ENCODE measurements at places on chromosomes 12 and 14.

- peak; percentile 35 for DNase-seq
Observed at GRCh38 chr12:92608151-92609091, 94.4 kb upstream of the PLEKHG7 start.

- no peak for DNase-seq
Observed at GRCh38 chr12:41061192-41061591, 126.9 kb upstream of the PDZRN4 start.

DNA sequence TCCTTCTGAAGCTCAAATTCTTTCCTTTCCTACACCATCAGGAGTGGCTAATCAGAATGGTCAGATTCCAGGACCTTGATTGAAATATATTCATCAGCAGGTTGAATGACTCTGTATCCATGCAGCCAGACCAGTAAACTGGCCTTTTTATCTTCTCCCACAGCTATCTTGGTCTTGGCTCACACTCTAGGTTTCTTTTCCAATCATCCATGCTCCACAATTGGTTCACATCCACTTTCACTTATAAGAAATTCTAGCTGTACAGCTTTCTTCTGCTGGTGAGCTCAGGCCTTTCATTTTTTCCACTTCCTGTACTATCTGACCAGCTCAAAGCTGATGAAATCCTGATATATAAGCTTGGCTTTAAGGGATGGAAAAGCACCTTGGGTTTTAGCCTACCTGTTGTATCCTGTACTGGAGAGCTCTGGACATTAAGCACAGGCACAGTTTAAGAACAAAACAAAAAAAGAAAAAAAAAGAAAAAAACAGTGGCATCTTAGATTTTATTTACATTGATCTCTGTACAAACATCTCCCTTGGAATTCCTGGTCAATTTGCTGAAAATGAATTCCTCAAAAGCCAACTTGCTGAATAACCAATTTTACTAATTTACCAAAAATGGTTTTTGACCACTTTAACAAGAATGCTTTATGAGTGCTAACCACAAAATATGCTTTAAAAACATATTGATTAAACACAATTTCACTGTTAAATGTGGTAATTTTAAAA, 91.6 kb upstream of the PAWR start:
- DNase-seq: no peak

DNA sequence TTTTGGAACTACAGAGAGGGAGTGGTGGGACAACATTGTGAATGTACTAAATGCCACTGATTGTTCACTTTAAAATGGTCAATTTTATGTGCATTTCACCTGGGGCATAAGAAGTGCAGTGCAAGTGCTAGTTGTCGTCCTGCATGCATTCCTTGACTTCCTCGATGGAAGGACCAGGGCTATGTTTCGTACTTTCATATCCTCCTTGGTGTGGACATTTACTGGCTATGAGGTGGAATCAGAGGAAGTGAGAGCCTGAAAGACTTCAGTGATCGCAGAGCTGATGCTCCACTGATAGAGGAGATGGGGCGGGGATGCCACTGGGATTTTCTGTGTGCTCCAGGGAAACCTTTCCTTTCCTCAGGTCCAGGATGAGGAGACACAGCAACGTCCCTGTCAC, 54.1 kb upstream of the DDX11 start:
- no peak for DNase-seq

DNA sequence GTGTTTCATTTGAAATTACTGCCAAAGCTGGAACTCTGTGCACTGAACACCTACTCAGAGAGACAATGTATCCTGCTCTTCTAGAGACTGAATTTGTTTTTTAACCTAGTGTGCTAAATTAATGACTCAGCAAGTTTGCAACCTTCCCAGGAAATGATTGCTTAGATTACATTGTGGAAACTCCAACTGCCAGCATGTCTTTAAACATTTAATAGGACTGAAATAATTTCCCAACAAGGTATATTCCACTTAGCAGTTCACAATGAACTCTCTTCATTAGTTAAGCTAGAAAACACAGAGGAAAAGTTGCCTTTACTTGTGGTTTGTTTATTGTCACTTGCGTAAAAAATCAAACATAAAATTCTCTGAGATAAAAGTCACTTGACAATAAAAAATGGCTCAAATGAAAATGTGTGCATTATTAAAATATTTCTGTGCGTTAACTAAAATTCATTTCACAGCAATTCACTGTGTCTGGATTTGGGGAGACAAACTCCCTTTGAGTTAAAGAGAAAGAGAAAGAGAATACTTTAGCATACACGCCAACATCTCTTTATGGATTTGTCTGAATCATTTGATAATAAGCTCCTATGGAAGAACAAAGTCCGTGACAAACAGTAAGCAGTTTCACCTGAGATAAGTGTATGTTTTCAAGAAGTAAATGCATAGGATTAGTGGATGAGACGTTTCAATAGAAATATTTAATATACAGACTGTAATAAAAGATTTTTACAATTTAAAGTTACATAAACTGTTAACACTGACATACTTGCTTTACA, 284.0 kb downstream of the PRKD1 start:
- peak; percentile 17 for DNase-seq

GRCh38 chr12:94525951-94526350, 66.3 kb upstream of the CEP83 start:
- no peak for DNase-seq

DNA sequence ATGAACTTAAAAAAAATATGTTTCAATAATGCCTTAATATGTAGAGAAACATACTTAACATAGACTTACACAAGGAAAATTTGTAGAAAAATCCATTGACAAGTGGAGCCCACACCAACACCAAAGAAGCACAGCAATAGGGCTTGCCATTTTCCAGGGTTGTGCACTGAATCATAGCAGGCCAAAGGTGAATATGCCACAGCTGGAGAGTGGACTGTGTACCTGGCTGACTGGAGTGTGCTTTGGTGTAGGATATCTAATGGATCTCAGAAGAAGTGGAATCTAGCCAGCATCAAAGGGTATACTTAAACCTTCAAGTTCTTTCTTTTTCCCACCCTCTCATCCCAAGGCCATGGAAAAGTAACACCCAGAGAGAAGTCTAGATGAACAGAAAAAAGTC, 4.8 kb downstream of the RPL10L start:
- no peak for DNase-seq

- DNase-seq: no peak
Observed at GRCh38 chr14:95361373-95362137, 41.8 kb upstream of the CLMN start.

DNA sequence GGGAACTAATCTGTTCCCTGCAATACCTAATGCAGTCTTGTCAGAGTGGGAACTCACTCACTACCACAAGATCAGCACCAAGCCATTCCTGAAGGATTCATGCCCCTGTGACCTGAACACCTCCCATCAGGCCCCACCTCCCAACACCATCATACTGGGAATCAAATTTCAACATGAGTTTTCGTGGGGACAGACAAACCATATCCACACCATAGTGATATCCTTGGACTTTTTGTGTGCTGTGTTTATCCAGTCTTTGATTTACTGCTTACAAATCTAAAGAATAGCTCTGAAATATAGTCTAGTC, 243.5 kb downstream of the FBXL14 start:
- DNase-seq: no peak

DNA sequence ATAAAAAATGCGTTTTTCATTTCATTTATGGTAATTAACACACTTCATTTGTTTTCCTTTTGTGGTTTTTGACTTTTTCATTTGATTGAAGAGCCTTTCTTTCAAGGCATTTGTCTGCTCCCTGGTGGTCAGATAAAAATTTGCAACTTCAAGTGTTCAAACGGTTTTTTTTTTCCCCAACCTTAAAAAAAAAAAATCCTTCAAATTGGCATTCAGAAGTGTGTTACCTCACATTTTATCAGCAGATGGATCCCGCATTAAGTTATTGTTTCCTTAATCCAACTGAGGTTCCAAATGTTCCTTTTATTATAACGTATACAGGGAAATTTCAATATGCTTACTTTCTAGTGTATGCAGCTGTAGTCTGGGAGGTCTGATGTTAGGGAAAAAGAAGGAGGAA, 47.2 kb downstream of the MYF5 start:
- DNase-seq: peak; percentile 38

- no peak for DNase-seq
Observed at GRCh38 chr12:89393551-89394121, 41.3 kb upstream of the DUSP6 start.

DNA sequence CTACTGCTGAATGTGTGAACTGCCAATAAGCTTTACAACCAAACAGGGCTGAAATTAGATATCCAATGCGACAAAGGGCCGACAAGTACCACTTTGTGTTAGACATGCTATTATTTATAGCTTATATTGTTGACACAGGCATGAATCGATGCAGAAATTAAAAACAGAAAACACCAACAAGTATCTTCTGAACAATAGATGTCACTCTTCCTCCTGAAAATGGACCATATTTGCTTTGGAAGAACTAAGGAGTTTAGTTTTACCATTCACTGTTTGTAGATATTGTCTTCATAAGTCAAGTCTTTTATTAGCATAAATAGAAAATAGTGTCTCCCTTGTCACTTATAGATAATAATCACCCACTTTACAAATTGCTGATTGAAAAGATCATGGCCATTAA, 86.5 kb downstream of the LRIG3 start:
- no peak for DNase-seq

GRCh38 chr14:36367985-36368774, 47.7 kb upstream of the MBIP start:
- no peak for DNase-seq
